Stimulated activated CD4-positive, alpha-beta T cell treated with anti-CD3 and anti-CD28 coated beads, Interleukin-4, amount 100 ng/mL, for 1 hour (primary cell): ENCODE measurements at places on chromosomes 12 and 14.

DNA sequence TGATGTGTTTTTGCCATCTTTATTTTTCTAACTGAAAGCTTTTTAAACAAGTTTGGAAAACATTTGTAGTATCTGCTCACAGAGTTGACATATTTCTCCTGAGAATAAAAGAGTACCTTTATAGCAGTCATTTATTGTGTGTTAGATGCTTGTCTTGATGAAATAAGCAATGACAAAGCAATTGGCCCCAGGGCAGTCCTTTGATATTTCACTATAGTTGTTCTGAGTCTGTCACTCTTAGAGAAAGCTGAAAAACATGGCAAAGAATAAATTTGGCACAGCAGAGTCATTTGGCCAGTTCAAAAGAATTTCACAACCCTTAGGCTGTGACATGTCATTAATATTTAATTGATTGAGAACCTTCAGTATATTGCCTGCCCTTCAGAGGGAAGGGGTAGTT lies 166.2 kb downstream of the PTPRO start:
- DNase-seq = no peak

- DNase-seq = no peak
These were observed 888 bp upstream of the PLXNC1 start for GRCh38 chr12:94147387-94147990.

GRCh38 chr12:56935752-56936151 lies 1.5 kb upstream of the SDR9C7 start:
- DNase-seq = no peak

- DNase-seq = no peak
These were observed 110.4 kb upstream of the RFLNA start for GRCh38 chr12:124184456-124184855.

DNA sequence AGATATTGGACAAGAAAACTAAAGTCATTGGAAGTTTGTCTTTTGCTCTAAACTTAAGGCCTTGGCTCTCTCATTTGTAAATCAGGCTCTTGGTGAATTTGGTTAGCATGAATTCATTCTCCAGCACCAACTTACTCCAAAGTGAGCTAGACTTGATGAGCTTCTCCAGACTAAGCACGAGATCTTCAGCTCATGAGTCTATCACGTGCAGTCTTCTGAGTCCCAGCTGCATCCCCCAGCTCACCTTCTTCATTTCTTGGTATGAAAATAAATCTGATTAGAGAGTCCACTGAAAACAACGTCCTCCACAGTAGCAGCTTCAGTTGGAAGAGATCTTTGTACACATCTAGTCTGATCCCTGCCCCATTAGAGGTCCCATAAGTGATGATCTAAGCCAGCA lies 52.5 kb upstream of the DDX11 start:
- DNase-seq = no peak

GRCh38 chr12:8038659-8039114 lies 6.2 kb downstream of the FOXJ2 start:
- peak; percentile 18 for DNase-seq

- DNase-seq = no peak
These were observed 380.4 kb upstream of the CCDC196 start for GRCh38 chr14:66105815-66106214.

DNA sequence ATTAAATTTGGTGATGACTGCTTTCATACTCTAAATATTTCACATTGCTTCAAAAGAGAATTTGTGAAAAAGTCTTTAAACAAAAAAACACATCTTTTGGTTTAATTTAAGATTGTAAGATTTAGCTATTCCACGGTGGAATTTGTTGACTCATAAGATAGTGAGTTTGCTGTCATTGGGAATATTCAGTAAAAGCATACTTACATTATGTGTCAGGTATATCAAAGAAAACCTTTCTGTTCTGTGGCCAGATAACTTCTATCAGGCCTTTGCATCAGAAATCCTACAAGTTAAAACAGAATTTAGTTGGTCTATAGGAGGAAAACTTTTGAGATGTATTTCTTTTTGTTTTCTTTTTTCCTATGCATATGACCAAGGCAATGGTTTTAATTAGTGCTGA lies 148.8 kb upstream of the E2F7 start:
- no peak for DNase-seq

- DNase-seq = no peak
These were observed 128.9 kb downstream of the NCOR2 start for GRCh38 chr12:124438437-124439056.

GRCh38 chr12:120980800-120981368 lies 2.5 kb downstream of the HNF1A start:
- no peak for DNase-seq

DNA sequence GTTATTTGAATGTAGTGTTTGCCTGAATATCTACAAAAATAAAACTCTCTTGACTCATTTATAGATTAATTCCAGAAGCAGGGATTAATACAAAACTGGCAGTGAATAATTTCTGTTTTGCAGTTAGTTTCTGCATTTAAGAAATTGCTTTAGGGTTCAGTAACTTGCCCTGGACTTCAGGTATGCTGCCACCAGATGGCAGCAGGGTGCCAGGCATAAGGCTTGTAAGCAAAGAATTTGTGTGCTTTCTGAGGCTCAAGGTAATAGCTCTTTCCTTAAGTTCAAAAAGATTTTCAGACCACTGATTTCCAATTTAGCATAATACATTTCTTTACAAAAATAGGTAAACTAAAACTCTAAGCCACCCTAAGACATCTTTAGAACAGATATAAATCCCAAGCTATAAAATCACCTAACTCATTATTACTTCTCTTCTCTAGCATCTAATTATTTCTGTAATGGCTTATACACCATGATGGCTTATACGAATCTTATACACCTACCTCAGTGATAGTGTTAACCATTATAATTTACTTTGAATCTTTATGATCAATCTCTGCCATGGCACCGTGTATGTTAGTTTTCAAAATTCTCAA lies 398.3 kb downstream of the APAF1 start:
- peak; percentile 47 for DNase-seq

- no peak for DNase-seq
These were observed 39.8 kb downstream of the TRHDE start for GRCh38 chr12:72311946-72312345.

DNA sequence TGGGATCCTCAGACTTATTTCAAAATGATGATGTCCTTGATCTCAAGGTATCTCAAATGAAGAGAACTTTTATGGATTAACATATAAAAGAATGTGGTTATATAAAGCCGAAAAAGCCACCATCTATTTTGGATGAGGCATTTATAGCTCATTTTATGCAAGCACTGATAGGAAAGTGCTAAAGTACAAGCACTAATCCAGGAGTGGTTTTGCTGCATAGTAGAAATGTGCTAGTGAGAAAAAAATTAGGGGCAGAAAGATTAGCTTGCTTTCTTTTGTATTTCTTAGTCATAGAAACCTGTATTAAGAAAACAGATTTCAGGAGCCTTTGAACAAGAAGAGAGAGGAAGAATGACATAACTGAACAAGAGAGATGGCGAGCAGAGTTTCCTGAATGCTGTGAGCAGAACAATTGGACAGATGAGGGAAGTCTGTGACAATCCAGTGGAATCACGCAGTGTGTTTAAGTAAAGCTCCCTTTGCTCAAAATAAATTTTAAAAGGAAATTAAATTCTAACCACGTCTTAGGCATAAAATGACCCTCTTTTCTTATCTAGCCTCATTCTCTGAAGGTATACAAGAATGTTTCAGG lies 238.2 kb upstream of the NOVA1 start:
- DNase-seq = no peak

DNA sequence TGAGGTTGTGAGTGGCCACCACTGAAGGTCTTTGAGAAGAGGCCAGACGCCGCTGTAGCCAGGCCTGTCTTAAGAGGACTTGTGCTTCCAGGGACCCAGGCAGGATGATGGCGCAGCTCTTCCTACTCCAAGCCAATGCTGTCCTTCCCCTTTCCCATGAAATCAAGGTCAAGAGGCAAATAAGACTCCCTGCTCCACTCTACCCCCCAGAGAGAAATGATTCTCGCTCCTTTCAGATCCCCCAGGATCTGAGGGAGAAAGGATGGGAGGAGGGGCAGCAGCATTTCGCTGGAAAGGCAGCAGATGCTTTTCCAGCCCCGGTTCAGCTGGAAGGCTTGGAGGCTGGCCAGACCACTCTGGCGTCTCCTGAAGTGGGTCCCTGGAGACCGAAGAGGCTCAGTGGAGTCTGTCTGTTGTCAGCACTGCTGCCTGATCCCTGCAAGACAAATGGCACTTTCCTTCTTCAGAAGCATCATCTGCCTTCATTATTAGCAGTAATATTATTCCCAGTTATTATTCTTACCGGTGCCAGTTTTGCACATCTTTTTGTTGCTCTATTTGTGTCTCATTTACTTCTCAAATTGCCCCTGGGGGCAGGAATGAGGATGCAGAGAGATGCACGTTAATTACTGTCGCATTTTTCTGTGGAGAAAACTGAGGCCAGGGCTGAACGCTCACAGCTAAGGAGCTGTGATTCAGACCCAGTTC lies 51.4 kb downstream of the C14orf132 start:
- DNase-seq = no peak

DNA sequence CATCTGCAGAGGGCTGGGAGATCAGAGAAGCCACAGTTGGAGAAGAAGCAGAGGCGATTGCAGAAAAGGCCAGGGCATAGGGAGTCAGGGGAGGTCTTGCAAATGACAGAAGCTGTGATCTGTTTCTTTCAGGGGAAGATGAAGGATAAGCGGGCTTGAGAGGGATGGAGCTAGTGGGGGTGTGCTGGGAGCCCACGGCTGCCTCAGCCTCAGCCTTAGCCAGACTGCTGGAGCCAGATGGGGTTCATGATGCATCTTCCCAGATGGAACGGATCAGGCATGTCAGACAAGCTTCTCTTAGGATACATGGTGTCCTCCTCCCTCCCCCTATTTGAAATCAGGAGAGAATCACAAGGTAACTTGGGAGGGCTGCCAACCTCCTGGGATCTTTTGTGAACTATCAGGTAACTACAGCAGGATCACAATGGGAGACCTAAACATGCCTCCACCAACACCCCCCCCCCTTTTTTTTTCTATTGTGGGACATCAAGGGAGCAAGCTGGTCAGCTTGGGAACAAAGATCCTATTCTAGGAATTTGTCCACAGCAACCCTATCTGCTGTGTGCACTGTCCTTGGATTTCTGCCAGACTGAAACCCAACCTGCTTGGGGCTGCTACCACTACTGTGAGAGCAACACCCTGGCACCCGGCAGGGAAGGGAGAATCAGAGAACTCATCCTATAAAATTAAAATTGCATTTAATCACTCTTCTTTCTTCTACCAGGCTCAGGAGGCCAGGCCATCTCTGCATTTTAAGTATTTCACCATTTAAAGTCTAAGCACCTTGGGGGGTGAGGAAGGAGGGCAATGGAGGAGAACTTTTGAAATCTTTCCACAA lies 10.7 kb upstream of the ATP2A2 start:
- DNase-seq = no peak

DNA sequence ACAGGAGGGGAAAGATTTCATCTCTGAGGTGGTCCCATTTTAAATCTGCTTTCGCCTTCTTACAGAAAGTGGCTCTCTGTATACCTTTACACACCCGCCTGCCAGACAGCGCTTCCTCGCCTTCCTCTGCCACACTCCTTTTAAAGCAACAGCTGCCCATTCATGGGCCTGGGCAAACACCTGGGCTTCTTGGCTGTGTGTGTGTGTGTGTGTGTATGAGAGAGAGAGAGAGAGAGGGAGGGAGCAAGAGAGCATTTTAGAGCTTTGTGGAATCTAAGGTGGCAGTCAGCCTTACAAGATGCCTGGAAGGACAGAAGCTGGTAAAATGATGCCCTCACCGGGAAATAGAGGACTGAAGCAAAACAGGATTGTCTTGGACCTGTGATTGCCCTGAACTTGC lies 20.0 kb downstream of the PTHLH start:
- DNase-seq = no peak

DNA sequence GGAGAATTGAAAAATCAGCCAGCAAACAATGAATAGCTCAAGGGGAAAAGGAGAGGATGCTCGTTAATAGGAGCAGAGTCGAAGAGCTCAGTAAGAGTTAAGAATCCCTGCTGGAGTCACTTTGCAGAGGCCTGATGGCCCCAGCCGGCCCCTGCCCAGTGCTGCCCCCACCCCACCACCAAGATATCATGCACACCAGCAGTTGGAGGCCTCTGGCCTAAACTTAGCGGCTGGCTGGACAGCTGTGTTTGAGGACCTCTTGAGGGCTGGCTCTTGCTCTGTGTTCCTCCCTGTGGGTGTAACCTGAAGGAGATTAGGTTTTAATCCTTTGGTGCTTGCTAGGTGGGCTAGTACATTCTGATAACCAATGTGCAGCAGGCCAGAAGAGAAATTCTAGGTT lies 142.0 kb downstream of the PLXNC1 start:
- no peak for DNase-seq

- no peak for DNase-seq
These were observed 16.0 kb upstream of the FBLN5 start for GRCh38 chr14:91963465-91963864.

- no peak for DNase-seq
These were observed 75.9 kb downstream of the TMEM132D start for GRCh38 chr12:129827866-129828384.

GRCh38 chr12:46577063-46577776 lies 204.6 kb upstream of the SLC38A2 start:
- DNase-seq = no peak

GRCh38 chr14:76719666-76720065 lies 41.6 kb upstream of the VASH1 start:
- no peak for DNase-seq

DNA sequence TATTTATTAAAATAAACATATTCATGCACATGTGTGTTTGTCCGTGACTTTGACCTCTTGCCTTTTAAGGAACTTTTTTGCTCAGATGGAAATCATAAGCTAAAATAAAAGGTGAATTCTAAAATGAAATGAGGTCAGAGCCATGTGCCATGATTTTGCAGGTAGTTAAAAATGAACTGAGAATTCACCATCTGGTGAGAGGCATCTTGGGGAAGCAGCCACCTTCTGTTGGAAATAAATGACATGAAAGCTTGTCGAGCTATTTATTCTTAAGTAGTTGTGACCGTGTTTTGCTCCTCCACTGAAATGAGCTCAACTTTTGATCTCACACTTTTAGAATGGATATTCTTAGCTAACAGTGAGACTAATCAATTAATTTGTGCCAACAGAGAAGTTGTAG lies 56.8 kb upstream of the CNOT2 start:
- no peak for DNase-seq

GRCh38 chr12:77166696-77167095 lies 101.3 kb upstream of the E2F7 start:
- no peak for DNase-seq

- DNase-seq = peak; percentile 30
These were observed 172.8 kb upstream of the DCN start for GRCh38 chr12:91355150-91356006.

DNA sequence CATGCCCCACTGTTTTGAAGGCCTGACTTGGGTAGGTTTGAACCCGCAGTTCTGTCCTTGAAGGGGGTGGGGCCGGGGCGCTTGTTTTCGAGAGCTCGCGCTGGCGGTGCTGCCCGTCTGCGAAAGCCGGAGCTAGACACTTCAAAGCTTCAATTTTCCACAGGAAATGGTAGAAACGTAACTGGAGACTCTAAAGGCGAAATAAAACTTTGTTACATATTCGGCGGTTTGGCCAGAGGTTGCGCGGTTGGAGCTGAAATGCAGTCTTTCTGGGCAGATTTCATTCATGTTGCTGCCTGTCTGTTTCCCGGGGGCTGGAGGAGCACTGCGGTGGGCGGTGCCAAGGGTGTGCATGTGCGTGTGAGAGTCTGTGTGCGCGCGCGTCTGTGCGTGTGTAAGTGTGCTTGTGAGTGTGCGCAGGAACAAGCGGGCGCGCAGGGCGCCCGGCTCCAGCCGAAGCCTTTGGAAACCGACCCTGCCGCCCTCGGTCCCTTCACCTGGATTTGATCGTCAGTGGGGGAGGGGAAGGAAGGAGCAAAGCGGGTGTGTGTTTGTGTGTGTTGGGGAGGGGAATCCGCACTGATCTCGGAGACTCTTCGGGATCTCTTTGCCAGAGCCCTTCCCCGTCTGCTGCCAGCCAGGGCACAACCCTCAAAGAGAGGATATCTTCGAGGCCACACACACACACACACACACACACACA lies 227.7 kb upstream of the CRY1 start:
- peak; percentile 70 for DNase-seq

- no peak for DNase-seq
These were observed 128.2 kb downstream of the EML1 start for GRCh38 chr14:99921425-99921824.
